ENCODE measurements at places on chromosomes 11 and 22.

DNA sequence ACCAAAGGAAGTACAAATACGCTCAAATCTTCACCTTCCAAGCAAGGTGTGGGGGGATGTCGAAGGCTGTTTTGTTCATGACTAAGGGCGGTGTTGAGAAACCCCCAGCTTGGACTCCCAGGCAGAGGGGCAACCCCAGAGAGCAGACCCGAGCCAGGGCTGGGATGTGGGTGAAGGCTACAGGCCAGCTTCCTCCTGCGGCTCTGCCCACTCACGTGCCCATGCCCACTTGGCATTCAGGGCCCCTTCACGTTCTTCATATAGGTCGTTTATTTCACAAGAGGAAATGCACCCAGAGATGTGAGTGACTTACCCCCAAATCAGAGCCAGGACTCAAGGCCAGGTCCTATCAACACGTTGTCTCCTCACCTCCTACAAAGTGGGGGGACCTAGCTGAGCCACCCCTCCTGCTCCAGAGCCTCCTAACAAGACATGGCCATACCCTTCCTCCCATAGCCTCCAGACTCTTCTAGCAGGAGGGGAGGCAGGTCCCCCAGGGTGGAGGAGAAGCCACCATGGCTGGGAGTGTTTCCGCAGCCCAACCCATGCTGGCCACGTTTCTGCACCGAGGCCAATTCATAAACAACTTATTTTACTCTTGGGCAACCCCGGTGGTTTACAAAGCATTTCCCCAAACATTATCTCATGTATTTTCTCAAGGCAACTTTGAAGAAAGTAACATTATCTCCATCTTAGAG is 22.0 kb downstream of the TMEM184B start:
- DNase-seq: no peak

DNA sequence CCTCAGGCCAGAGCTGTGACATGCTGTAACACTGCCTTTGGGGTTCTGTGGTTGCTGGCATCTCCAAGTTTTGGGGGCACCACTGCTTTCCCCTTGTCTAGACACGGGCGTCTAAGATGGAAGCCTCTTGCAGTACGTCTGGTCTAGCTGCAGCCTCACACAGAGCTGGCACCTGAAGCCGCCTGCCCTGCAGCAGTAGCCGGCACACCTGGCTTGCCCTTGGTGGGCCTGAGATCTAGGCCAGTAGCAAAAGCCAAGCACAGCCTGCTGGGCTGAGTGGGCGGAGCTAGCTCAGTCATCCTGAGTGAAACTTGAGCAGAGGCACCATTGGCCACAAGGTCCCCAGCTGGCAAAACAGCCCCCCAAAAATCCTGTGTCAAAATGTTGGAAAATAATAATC is 154.2 kb downstream of the DLG2 start:
- DNase-seq: no peak

GRCh38 chr11:66851698-66852465 is 5.0 kb upstream of the LRFN4 start:
- no peak for DNase-seq

DNA sequence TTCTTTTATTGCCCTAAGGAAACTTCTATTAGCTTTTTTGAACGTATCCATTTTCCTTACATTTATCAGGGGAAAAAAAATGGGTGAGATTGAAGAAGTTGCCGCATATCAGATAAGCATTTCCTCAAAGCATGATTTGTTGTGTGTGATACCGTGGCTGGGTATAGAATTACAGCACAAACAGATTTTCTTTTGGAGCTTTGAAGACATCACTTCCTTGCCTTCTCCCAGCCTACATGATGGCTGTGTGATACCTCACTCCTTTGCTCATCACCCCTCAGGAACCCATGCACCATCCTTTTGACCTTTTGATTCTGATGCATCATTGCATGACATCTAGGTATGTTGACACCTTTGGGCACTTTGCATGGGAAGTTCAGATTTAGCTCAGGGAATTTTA is 1155.3 kb downstream of the BRD1 start:
- DNase-seq: no peak

GRCh38 chr11:119774172-119774763 is 45.3 kb upstream of the NECTIN1 start:
- peak; percentile 20 for DNase-seq

DNA sequence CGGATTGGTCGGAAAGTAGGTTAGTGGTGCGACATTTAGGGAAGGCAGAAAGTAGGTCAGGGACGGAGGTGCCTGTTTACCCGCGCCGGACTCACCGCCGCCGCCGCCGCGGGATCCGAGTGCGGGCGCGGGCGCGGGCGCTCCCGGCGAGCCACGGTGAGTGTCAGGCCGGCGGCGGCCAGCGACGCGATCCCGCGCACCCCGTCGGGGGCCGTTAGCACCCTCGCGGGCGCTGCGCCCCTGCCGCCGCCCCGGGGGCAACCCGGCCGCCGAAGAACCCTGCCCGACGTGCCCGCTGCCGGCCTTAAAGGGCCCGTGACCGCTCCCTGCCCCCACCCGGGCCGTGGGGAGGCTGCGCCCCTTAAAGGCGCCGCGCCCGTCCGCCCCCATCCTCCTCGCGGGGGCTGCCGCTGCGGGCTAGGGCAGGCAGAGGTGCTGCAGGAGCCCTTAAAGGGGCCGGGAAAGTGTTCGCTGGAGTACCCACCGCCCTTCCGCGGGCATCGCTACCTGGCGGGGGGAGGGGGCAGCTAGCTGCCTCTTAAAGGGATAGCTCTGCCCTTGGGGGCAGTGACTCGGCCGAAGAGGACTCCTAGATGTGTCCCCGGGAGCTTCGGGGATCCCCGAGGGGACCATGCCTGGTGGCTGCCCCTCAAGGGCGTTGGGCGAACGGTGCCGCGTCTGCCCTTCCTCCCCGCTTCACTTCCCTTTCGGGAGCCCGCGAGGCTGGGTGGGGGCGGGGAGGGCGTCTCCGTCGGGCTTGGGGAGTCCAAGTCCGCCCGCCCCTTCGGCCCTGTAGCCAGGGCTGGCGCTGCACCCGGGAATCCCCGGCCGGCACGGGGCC is at the start of gene BMAL1:
TSS of gene BMAL1 (plus strand) at position 23 of the 841 bp plus-strand sequence. CDS start 76,519 bp downstream, outside the sequence.
- peak; percentile 19 for DNase-seq

- DNase-seq: peak; percentile 29
These were observed 48.1 kb upstream of the TOP3B start for GRCh38 chr22:22030493-22031182.

DNA sequence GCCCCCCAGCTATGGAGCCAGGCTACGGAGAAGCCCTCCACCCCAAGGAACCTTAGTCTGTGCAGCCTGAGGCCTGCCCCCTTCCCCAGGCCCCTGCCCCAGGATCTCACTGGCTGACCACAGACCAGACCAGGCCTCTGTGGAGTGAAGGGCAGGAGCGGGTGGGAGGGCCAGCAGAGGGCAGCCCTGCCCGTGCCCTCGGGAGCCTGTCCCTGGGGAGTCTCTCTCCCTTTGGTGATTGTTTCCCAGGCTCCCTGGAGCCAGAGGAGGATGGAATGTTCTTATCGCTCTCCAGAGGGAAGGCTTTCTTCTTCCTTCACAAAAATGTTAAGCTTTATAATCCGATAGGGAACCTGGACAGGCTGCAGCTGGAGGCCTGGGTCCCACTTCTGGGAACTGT is 455.3 kb downstream of the SOX6 start:
- DNase-seq: peak; percentile 82

GRCh38 chr22:43755011-43755410 is 57.1 kb downstream of the EFCAB6 start:
- no peak for DNase-seq

- DNase-seq: no peak
These were observed 2.0 kb upstream of the TESMIN start for GRCh38 chr11:68753300-68753699.

DNA sequence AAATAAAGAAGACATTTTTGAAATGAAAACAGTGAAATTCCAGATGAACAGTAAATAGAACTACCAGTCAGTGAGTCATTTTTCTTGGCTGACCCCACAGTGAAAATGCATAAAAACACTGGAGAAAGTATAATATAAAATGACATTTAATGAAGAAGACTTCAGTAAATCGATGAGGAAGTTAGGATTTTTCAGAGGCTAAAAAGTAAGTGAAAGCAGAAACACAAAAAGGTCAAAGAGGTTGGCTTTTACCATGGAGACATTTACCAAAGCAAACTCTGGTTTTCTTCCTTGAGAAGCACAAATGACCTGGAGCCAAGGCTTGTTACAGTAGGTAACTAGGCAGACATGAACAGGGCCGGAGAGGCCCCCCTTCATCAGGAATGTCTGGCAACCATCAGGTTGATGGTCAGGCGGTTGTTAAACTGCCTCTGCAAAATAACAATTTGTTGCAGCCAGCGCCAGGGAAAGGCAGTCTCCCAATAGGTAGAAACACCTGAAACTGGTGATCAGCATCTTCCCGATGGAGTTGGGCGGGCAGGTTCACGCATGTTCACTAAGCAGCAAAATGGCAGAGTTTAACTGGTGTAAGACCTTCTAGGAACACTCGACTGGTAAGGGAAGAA is 16.7 kb upstream of the TMEM123 start:
- peak; percentile 47 for DNase-seq

GRCh38 chr22:37662039-37662438 is 3.5 kb downstream of the PDXP start:
- DNase-seq: no peak

DNA sequence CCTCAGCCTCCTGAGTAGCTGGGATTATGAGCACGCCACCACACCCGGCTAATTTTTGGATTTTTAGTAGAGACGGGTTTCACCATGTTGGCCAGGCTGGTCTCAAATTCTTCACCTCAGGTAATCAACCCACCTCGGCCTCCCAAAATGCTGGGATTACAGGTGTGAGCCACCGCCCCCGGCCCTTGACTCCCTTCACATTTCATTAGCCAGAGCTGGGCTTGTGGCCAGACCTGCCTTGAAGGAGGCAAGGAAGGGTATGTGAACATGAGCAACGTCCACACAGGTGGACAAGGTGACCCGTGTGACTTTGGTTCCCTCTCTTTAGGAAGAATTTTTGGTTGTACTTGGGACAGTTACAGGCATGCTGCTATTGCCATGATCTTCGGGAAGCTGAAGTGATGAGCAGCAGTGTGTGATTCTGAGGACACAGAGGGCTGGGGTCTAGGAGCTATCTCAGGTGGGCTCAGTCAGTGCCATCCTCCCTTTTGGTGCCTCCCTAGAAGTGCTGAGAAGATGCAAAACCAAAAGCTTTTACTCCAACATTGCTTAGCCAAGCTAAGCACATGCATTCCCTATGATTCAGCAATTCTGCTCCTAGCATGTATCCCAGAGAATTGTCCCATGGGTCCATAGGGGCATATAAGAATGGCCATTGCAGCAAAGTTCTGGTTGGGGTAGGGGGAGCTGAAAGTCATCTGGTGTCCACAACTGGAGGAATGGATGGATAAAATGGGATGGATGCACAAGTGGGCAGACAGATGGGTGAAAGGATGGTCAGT is 6.1 kb downstream of the AP5B1 start:
- no peak for DNase-seq

DNA sequence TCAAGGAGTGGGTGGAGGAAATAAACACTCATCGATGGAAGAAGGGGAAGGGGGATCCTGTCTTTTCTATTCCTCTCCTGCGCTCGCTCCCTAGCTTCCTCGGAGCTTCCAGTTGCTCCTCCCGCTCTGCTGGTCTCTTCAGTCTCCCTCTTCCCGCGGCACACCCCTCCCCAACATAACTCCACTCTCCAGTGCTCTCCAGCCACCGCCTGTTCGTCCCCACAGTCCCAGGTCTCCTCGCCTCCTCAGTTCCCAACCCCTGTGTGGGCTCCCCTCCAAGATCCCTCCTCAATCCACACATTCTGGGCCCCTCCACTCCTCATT is 438 bp downstream of the ZW10 start:
- DNase-seq: peak; percentile 19

GRCh38 chr11:87465716-87466115 is 428.0 kb downstream of the TMEM135 start:
- no peak for DNase-seq

DNA sequence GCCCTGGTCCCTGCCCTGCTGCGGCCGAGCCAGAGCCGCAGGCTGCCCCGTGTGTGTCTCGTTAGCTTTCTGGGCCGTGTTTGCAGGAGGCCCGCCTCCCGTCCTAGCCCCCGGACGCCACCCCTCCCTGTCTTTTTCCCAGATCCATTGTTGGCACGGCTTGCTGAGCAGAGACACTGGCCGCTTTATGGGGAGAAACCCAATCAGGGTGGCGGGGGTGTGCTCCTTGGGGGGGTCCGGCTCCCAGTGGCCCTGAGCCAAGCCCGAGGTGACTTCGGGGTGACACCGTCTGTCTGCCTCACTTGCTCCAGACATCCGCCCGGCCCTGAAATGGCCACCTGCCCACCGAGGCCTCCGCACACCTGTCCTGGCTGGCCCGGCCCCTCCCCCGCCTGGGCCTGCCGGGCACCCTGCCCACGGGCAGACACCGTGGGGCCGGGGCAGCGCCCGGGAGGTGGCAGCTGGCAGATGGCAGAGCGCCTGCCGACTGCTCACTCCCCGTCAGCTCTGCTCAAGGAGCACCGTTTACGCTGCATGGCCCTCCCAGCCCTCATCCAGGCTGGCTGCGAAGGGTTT is 43.1 kb upstream of the PPARA start:
- no peak for DNase-seq

DNA sequence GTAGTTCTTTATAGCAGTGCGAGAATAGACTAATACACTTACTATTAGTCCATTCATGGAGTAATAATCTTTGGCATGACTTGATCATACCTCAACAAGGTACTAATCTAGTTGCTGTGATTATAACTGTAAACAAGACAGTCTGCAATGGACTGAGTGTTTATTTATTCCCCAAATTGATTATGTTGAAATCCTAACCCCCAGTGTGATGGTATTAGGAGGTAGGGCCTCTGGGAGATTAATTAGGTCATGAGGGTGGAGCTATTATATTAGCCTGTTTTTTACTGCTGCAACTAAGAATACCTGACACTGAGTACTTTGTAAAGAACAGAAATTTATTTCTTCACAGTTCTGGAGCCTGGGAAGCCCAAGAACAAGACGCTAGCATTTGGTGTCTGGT is 30.9 kb upstream of the CSNK2A3 start:
- DNase-seq: no peak

- no peak for DNase-seq
These were observed 111.6 kb downstream of the CRYBB2 start for GRCh38 chr22:25331050-25331449.

- no peak for DNase-seq
These were observed 20.7 kb downstream of the SPATA19 start for GRCh38 chr11:133824593-133824992.

GRCh38 chr11:86251345-86251744 is 6.8 kb downstream of the EED start:
- DNase-seq: no peak

- peak; percentile 55 for DNase-seq
These were observed 4.6 kb downstream of the C11orf24 start for GRCh38 chr11:68266936-68267880.

- DNase-seq: no peak
These were observed 20.0 kb downstream of the CALCB start for GRCh38 chr11:15093432-15093831.

DNA sequence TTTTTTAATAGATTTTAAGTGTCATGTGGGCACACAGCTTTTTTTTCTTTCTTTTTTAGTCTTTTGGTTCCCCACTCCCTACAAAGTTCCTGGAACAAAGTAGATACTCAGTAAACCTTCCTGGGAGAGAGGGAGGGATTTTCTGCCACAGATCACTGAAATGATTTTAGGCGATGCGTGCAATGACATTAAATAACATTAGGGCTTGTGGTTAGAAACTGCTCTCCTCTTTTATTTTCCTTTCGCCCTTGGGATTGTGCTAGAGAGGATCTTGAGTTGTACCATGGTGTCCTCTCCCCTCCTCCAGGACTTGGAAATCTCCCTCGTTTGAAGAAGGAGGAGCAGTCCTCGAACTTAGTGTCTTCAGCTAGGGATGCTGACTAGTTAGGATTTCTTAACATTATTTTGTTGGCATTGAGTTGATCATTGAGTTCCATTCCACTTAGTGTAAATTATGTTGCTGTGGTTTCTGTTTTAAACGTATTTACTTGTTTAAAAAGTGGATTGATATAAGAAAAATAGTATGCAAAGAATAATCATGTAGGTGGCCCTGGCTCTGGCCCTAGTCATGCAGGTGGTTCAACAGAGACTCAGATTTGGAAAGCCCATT is 88.4 kb downstream of the TRAF6 start:
- DNase-seq: peak; percentile 35
